Naive thymus-derived CD4-positive, alpha-beta T cell (primary cell): ENCODE measurements at places on chromosomes 2 and 18. TPM values are rescaled to one million over a fixed set of nuclear protein-coding genes. Genes with fewer than 3 reads are reported as not detected.

The ZC3H6 gene
- 42.1 TPM for total RNA-seq

The DNAJC5G gene
- total RNA-seq, result not detected

The WBP1 gene
- total RNA-seq, result 58.9 TPM

The SPEG gene
- 11.8 TPM for total RNA-seq

The SERPINB11 gene
- not detected for total RNA-seq

The ASB18 gene
- total RNA-seq, result not detected

The CXCR1 gene
- 1.0 TPM for total RNA-seq
